ENCODE measurements at places on chromosomes 13 and 19. TPM values are rescaled to one million over a fixed set of nuclear protein-coding genes. Genes with fewer than 3 reads are reported as not detected.

GNG8 gene
- not detected for total RNA-seq

ALOX5AP gene
- not detected for total RNA-seq

FCGBP gene
- total RNA-seq: 0.22 TPM

TNPO2 gene
- total RNA-seq: 58.1 TPM

LRP3 gene
- total RNA-seq: 7.5 TPM

CEACAM8 gene
- total RNA-seq: not detected

ZNF227 gene
- 37.3 TPM for total RNA-seq

FAAP24 gene
- total RNA-seq: 4.4 TPM

PSG1 gene
- total RNA-seq: not detected

PSG6 gene
- not detected for total RNA-seq

CYP2S1 gene
- total RNA-seq: 2.0 TPM

DNA sequence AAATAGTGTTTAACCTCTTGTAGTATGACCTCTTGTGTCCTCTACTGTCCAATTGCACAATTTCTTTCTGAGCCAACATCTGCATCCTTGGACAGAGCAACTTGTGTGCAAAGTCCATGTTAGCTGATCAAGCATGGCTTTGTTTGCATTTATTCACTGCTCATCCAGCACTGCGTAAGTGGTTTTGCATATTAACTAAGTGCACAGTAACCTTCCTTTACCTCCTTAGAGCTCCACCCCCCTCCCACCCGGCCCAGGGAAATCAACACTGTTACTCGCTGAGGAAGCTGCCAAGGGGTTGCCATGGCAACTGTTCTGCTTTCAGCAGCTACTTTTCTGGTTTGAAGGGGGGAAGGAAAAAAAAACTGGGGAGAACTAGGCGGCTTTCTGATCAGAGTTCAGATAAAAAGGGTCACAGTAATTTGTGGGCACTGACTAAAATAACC is 153.5 kb upstream of the KLF12 start:
- peaks cover 26% of the 10 kb centered on the region for H3K4me1 ChIP-seq
- peak; percentile 94 for DNase-seq
- H3K27me3 ChIP-seq: no peaks in the 10 kb centered on the region
- H3K27ac ChIP-seq: no peak overlapping the region
- peak overlapping the region; percentile 25 for H3K4me3 ChIP-seq
- H3K36me3 ChIP-seq: no peaks in the 10 kb centered on the region

- H3K27me3 ChIP-seq: peaks cover 61% of the 10 kb centered on the region
- H3K27ac ChIP-seq: no peak overlapping the region
- no peaks in the 10 kb centered on the region for H3K36me3 ChIP-seq
- H3K4me1 ChIP-seq: peaks cover 42% of the 10 kb centered on the region
- peak overlapping the region; percentile 39 for H3K4me3 ChIP-seq
- peak; percentile 66 for DNase-seq
Measured at GRCh38 chr19:55377356-55378131, 918 bp downstream of the TMEM190 start.

DNA sequence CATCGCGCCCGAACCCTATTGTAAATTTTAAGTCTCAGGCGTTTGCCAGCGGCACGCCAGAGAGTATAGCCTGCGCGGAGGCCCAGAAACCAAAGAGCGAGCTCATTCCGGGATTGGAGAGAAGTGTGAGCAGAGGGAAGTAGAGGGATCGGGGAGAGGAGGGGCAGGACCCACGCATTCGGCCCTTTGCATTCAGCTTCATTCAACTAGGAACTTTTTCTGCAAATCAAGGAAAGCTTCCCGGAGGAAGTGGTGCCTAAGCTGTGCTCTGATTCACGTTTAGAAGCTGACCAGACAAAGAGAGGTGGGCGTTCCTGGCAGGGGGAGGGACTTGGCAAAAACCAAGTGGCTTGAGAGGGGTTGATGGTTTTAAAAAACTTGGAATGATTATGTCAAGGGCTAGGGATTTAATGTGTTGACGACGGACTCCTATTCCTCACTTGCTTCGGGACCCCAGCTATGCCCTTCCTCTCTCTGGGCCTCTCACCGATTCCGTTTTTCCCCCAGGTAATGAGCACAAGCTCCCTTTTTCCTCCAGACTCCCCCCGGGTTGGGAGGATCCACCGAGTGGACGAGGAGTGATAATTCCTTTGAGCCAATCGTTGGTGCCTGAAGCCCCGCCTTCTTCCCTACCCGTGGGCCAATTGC is 811 bp upstream of the PRMT1 start:
- peak overlapping the region; percentile 100 for H3K27ac ChIP-seq
- DNase-seq: peak; percentile 96
- H3K36me3 ChIP-seq: peaks cover 4% of the 10 kb centered on the region
- no peaks in the 10 kb centered on the region for H3K27me3 ChIP-seq
- H3K4me3 ChIP-seq: peak overlapping the region; percentile 88

DNA sequence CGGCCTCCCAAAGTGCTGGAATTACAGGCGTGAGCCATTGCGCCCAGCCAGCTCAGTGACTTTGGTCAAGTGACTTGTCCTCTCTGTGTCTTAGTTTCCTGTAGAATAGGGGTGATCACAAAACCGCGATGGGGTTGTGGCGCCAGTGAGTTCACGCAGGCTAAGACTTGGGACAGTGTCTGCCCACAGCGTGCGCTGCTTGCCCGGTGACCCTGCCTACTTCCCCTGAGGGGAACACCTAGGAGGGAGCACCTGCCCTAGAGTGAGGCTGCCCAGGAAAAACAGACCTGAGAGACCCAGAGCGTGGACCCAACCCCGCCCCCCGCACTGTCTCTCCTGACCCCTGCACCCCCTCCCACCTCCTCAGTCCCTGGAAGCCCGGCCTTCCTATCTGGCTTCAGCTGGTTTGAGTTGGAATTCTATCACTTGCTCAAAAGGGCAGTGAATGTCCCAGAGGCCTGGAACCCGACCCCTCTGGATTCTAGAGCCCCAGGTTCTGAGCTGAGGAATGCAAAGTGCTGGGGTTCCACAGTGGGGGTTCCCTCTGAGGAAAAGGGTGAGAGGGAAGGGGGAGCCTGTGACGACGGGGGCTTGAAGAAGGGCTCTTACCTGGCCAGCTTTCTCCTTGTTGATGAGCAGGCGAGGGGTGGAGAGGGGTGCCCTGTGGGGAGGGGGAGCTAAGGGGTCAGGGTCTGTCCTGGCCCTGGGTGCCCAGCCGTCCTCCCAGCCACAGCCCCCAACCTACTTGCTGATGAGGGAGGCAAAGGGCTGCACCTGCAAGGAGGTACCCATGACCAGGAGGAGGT is 2.2 kb upstream of the RINL start:
- no peaks in the 10 kb centered on the region for H3K27me3 ChIP-seq
- peak; percentile 31 for DNase-seq
- no peak overlapping the region for H3K27ac ChIP-seq
- H3K4me3 ChIP-seq: no peak overlapping the region

DNA sequence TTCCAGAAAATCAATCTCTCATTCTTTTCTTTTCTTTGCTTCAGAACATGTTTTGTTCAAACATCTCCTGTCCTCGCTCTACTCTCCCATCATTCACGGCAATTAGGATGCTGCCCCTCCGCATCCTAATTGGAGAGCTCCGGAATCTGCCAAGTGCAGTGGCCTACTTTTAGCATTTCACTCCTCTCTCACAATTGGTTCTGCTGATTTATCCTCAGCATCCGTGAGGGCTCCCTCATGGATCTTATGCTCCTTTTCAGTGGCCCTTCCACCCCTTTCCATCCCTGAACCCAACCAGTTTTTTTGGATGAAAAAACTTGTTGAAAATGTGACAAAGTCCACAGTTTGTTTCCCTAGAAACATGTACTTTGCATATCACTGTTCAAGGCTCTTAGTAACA is 22.4 kb downstream of the AMER2 start:
- DNase-seq: no peak
- no peaks in the 10 kb centered on the region for H3K36me3 ChIP-seq
- H3K4me1 ChIP-seq: peaks cover 11% of the 10 kb centered on the region
- no peaks in the 10 kb centered on the region for H3K27me3 ChIP-seq
- no peak overlapping the region for H3K27ac ChIP-seq

DNA sequence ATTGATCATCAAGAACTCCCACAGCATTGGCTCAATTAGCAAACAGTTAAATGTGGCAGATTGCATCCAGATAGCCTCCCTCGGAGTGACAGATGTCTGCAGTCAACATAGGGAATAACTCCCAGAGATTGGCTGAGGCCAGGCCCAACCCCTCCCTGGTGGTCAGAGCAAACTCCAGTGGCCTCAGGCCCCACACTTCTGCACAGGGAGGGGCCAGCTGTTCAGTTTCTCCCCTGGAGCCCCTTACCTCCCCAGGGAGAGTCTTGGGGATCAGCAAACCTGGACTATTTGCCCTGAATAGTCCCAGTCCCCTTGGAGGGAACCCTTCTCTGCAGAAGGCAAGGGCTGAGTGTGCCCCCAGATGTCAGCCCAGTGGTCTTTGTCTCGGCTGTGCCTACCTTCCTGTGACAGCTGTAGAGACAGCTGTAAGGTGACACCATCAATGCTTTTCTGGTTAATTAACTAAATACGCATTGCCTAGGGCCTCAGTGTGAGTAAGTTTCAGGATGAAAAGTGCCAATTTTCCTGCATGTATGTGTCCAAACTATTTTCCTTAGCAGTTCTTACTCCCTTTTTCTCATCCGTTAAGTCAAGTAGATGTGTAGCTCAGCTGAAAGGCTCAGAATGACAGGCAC is 102.7 kb upstream of the UQCRFS1 start:
- H3K27ac ChIP-seq: no peak overlapping the region
- DNase-seq: peak; percentile 29
- no peaks in the 10 kb centered on the region for H3K36me3 ChIP-seq

GRCh38 chr13:93325303-93326233 is 99.0 kb downstream of the GPC6 start:
- peaks cover 5% of the 10 kb centered on the region for H3K4me1 ChIP-seq
- H3K4me3 ChIP-seq: no peak overlapping the region
- no peak overlapping the region for H3K27ac ChIP-seq
- no peak for DNase-seq

GRCh38 chr13:80039000-80039399 is 301.9 kb downstream of the SPRY2 start:
- peaks cover 4% of the 10 kb centered on the region for H3K4me1 ChIP-seq
- no peaks in the 10 kb centered on the region for H3K27me3 ChIP-seq
- H3K4me3 ChIP-seq: no peak overlapping the region
- no peak overlapping the region for H3K27ac ChIP-seq

DNA sequence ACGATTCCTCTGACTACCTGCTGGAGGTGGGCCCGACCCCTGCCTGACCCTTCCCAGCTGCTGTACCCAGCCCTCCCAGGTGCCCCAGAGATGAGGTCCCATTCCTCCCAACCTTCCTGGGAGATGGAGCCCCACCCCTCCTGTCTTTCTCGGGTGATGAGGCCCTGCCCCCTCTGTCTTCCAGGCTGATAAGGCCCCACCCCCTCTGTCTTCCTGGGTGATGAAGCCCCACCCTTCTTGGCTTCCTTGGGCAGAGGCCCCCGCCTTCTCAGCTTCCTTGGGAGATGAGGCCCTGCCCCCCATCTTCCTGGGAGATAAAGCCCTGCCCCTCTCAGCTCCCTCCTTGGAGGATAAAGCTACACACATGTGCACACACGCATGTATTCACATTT is 47.9 kb downstream of the CERS4 start:
- no peak for DNase-seq
- H3K27ac ChIP-seq: no peak overlapping the region
- H3K4me1 ChIP-seq: peaks cover 2% of the 10 kb centered on the region

DNA sequence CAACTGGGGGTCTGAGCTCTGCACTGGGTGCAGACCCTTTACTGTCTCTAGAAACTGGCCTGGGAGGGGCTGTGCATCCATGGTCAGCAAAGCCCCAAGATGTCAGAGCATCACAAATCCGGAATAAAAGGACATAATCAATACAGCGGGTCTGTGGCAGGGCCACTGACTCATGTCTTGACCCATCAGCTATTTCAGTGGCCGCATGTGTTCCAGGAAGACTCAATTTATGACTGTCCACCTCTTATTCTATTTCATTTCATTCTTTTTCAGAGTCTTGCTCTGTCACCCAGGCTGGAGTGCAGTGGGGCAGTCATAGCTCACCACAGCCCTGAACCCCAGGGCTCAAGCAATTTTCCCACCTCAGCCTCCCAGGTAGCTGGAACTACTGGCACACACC is 53.2 kb downstream of the PEX11G start:
- no peaks in the 10 kb centered on the region for H3K27me3 ChIP-seq
- H3K4me1 ChIP-seq: no peaks in the 10 kb centered on the region
- no peak overlapping the region for H3K4me3 ChIP-seq
- no peak overlapping the region for H3K27ac ChIP-seq

- no peak overlapping the region for H3K27ac ChIP-seq
- H3K4me3 ChIP-seq: no peak overlapping the region
- H3K36me3 ChIP-seq: no peaks in the 10 kb centered on the region
- H3K4me1 ChIP-seq: no peaks in the 10 kb centered on the region
- H3K27me3 ChIP-seq: no peaks in the 10 kb centered on the region
Measured at GRCh38 chr13:111939666-111940278, 127.2 kb upstream of the SOX1 start.

DNA sequence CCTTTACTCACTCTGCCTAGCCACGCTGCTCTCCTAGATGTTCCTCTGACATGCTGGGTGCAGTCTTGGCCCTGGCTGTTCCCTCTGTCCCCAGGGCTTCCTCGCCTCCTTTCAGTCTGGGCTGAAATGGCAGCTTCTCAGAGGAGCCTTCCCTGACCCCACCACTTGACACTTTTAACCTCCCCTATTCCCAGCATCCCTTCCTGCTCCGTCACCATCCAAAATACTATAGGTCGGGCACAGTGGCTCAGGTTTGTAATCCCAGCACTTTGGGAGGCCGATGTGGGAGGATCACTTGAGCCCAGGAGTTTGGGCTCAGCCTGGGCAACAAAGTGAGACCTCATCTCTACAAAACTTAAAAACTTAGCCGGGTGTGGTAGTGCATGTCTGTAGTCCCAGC is 2.6 kb downstream of the FAM187B start:
- H3K4me3 ChIP-seq: no peak overlapping the region
- H3K4me1 ChIP-seq: no peaks in the 10 kb centered on the region
- no peak for DNase-seq
- H3K27ac ChIP-seq: no peak overlapping the region

GRCh38 chr19:2462635-2463421 is 6.1 kb upstream of the LMNB2 start:
- no peaks in the 10 kb centered on the region for H3K27me3 ChIP-seq
- peak overlapping the region; percentile 84 for H3K27ac ChIP-seq
- H3K4me1 ChIP-seq: no peaks in the 10 kb centered on the region
- peak overlapping the region; percentile 52 for H3K4me3 ChIP-seq
- H3K36me3 ChIP-seq: no peaks in the 10 kb centered on the region
- peak; percentile 99 for DNase-seq

DNA sequence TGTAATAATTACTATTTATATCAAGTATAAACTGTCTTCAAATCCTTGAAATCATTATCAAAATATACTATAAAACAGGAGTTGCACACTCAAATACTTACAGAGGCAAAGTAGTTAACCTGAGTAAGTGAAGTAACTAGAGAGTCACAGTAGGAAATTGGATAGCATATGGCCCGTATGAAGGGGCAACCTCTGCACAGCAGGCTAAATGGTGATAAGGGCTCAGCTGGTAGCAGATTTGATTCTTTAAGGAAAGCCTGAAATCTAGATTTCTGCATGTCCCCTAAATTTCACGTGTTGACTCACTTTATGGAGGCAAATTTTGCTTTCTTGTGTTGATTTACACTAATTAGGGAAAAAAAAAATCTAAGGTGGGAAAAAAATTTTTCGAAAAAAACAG is 46.4 kb downstream of the STOML3 start:
- H3K4me1 ChIP-seq: no peaks in the 10 kb centered on the region
- H3K4me3 ChIP-seq: no peak overlapping the region
- no peaks in the 10 kb centered on the region for H3K36me3 ChIP-seq
- no peaks in the 10 kb centered on the region for H3K27me3 ChIP-seq
- no peak for DNase-seq

- no peak overlapping the region for H3K27ac ChIP-seq
- H3K4me1 ChIP-seq: no peaks in the 10 kb centered on the region
- H3K4me3 ChIP-seq: no peak overlapping the region
- H3K36me3 ChIP-seq: peaks cover 44% of the 10 kb centered on the region
Measured at GRCh38 chr13:37023871-37024270, 23.3 kb downstream of the EXOSC8 start.
